ENCODE measurements at places on chromosomes 3 and 15. TPM values are rescaled to one million over a fixed set of nuclear protein-coding genes. Genes with fewer than 3 reads are reported as not detected.
A peak's percentile ranks its signal among the peaks of the same experiment; 100 is the strongest.

DNA sequence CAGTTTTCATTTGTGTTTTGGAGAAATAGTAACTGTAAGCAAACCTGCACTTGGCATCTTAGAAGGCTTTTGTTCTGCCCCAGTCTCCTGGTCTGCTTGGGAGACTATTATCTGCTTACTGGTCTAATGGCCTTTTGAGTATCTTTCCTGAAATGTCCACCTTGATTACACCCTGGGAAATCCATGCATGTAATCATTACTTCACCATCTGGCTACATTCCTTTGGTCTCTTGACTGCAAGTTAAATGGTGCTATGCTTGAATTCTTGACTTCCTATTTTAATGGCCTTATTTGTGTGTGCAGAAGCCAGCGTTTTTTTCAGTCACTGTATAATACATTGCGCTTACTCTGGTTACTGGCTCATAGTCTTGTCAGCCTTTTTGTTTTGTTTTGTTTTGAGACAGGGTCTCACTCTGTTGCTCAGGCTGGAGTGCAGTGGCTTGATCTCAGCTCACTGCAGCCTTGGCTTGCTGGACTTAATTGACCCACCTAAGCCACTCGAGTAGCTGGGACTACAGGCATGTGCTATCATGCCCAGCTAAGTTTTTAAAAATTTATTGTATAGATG is 30.0 kb downstream of the CHD2 start:
- no peak for DNase-seq

DNA sequence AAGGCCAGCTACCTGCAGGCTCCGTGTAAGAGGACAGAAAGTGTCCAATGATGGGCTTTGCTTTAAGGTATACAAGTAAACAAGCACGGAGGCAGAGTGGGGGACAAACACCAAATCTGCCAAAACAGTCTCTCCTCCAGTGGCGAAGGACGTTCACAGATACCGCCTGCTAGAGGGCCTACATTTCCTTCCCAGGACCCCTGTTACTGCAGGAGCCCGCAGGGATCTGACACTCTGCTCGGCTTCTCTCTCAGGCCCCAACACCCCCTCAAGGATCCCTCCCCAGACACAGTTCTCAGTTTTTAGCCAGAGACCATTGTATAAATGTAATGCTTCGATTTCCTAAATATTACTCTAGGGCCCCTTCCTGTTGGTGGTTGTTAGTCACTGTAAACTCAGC is 46.0 kb upstream of the VGLL4 start:
- no peak for DNase-seq

DNA sequence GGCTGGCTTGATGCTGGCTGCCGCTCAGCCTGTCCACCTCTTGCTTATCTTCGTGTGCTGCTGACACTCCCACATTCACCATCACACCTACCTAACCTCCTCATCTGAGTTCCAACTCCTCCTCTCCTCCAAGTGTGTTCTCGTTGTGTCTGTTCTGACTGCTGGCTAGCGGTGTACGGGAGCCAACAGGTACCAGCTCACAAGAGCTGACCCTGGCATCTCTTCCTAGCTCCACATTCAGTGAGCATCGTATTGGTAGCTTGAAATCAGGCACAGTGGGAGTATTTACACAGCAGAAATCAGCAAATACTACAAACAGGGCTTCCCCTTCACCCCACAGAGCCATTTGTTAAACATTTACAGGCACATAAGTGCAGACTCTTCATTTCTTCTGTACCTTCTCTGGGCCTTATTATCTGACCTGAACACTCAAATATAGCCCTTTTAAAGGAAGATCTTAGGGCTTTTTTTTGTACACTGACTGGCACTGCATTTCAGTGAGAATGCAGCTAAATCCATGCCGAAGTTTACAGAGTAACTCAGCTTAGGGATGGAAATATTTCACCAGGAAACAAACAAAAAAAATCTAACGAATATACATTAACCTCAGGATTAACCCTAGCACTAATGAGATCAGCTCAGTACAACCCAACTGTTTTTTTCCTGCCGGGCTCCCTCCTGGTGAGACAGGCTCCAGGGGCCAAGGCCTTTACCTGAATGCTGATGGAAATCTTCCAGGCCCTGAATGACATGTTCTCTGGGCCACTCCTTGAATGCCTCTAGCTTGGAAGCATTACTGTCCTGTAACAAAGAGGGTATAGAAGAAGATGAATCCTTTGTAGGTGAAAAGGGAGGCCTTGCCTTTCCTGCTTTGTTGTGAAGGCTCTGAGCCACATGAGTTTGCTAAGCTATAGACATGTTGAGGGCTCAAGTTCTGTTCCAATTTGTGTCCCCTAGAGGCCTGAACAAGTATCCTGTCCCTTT is 150.5 kb upstream of the LPP start:
- no peak for DNase-seq

GRCh38 chr15:76460347-76460746 is 123.8 kb downstream of the ISL2 start:
- DNase-seq: no peak

DNA sequence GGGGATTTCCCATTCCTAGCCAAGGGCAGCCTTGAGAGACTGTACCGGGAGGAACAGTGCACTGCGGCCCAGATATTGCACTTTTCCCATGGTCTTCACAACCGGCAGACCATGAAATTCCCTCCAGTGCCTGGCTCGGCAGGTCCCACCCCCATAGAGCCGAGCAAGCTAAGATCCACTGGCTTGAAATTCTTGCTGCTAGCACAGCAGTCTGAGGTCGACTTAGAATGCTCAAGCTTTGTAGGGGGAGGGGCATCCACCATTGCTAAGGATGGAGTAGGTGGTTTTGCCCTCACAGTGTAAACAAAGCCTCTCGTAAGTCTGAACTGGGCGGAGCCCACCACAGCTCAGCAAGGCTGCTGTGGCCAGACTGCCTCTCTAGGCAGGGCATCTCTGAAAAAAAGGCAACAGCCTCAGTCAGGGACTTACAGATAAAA is 156.3 kb downstream of the FRMD5 start:
- DNase-seq: no peak

DNA sequence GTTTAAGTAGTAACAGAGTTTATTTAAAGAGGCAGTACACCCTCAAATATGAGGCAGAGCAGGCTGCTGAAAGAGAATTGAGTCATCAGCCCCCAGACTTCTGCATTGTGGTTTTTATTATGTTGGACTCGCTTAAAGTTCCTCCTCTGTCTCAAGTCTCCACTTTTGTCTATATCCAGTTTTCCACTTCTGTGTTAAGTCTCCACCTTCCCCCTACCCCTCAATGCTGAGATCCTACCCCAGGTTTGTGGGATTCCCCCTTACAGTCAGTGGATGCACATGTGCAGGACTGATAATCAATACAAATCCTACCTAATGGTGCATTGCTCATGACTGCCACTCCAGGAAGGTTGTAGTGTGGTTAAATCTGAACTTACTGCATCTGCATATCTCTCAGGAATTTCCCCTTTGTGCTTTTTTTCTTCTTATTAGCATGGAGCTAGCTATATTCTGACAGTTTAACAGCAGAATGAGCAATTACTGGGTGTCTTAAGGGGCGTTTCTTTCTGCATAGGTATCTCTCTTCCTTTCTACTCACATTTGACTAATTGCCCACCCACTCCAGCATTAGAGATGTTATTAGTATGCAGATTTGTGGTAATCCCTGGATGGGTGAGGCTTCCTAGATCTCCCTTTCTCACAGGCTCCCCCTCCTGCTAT is 11.9 kb upstream of the CD200R1L start:
- no peak for DNase-seq

GMPPB gene
- total RNA-seq: 28.8 TPM

- no peak for DNase-seq
Observed at GRCh38 chr3:95311272-95311671, 1248.4 kb downstream of the NSUN3 start.

EFCC1 gene
- 2.1 TPM for total RNA-seq

- no peak for DNase-seq
Observed at GRCh38 chr3:174331095-174331800, 527.9 kb upstream of the NAALADL2 start.

DNA sequence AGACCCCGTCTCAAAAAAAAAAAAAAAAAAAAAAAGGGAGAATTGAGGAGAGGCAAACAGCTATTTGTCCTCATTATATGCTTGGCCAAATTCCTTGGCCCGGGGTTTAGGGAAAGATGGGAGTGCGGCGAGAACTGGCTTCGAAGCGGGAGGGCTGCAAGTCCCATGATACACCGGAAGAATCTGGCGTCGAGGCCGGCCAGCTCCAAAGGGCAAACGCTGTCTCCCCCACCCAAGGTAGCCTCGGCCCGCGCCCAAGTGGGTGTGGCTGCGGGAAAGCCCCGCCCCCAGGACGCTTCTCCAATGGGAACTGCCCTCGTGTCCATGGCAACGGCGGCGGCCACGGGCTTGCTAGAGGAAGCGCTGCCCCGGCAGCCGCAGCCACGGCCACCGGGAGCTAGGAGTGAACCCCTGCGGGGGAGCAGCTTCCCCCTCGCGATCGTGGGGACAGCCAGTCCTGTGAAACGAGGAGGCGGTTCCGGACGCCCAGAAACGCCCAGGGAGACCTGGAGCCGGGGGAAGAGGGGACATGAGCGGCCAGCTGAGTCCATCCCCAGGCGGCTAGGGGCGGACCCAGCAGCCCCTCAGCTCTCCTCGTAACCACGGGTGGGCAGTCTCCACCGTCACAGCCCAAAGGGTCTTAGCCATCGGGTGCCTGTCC is at the start of gene TTLL13:
Gene TTLL13 (plus strand): TSS at position 354 of the 661 bp plus-strand sequence. CDS start 1,075 bp downstream, outside the sequence.
- peak; percentile 98 for DNase-seq
